RKO (cell line): ENCODE measurements at places on chromosomes 4 and X.

GRCh38 chr4:680928-681645, 6.7 kb downstream of the MYL5 start:
- no peak for DNase-seq

DNA sequence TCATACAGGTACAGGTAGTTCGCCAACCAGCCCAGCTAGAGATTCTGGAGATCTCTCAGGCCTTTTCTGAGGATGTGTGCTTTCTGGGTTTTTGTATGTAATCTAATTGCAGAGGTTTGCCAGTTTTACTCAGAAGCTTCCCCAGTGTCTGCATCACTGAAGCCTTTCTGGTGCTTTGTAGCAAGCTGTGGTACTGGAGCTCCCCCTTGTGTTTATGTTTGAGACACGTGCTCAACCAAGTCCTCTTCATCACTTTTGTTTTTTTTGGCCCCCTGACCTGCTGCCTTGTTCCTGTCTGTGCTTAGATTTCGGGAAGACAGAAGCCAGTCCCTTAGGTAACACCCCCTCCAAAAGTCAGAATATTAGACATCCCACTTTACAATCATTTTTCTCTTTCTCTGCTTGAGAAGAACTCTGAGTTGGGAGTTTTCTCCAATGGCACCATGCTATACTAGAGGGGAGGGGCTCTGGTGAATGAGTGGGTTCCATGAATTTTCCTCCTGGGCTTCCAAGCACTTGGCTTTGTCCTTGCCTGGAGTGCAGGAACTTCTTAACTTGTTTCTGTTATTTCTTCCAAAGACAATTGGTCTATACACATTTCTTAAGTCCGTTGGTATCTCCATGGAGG, 128.4 kb upstream of the TBC1D9 start:
- DNase-seq: peak; percentile 79

DNA sequence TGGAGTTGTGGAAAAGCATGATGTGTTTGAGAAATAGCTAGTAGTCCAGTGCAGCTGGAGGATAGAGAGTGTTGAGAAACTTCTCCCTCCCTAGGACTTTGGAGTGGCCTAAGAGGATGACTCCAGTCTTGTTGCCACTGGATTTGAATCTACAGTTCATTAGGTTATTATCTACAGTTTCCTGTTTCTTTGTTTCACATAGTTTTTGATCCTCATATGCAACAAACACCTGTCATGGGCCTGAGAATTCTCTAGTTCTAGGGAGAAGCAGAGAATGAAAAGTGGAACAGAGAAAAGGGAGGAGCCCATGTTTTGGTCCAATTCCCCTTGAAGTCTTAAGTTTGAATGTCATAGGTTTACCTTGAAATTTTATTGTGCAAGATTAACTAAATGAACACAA, 73.6 kb upstream of the TBC1D9 start:
- DNase-seq: no peak

- DNase-seq: no peak
Observed at GRCh38 chrX:19179389-19179788, 57.1 kb upstream of the ADGRG2 start.

DNA sequence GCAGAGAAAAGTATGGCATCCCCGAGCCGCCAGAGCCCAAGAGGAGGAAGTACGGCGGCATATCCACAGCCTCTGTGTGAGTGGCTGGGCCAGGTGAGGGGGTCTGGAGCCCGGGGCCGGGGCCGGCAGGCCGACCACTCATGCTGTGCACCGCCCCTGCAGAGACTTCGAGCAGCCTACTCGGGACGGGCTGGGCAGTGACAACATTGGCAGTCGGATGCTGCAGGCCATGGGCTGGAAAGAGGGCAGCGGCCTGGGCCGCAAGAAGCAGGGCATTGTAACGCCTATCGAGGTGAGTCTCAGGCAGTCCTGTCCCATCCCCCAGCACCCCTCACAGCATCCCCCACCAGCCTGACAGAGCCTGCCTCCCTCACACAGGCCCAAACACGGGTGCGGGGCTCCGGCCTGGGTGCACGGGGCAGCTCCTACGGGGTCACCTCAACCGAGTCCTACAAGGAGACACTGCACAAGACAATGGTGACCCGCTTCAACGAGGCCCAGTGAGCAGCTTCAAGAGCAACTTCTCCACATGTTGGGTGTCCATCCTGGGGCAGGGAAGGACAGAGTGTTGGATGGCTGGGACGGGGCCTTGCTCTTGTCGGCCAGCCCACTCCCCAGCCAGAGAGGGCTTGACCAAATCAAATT, 7.4 kb upstream of the UBA1 start:
- no peak for DNase-seq

- DNase-seq: no peak
Observed at GRCh38 chr4:93384241-93384640, 444.3 kb upstream of the ATOH1 start.

DNA sequence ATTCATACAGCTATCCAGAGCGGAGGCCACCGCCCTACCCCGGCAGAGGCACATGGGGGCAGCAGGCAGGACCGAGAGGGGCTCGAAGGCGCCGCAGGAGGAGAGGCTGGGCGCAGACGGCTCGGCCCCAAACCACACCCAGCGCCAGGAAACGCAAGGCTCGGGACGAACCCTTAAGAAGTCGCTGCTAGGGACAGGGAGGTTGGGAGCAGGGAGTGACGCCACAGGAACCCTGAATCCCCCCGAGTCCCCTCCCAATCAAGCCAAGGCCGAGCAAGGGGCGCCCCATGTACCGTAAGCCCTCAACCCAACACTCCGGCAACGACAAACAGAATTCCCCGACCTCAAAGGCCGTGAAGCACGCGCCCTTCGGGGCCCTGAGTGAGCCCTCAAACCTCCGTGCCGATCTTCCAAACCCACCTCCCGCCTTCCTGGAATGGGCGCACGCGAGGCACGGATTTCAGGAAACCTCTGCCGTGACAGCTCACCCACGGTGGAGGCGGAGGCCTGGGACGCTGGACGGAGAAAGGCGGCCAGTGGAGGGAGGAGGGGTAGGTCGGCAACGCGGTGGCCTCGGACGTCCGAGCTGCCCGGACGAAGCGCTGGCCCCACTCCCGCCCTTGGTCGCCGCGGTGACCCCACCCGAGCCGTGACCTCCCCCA, 1.8 kb downstream of the ZFYVE28 start:
- peak; percentile 67 for DNase-seq
